ENCODE measurements at places on chromosomes 5 and 9.

DNA sequence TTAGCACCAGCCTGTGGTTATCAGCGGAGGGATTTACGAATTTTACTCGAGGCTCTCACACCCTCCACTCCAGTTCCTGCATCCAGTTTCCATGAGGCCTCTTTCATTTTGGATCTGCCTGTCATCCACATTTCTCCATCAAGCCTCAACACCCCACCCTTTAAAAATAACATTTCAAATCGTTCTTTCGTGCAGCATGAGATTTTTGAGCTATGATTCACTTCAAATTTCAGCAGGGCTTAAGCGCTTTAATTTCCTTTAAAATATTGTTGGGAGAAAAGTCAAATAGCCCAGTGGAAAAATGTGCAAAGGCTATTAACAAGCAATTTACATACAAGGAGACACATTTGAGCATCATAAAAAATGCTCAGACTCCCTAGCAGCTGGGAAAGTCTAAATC, 103.2 kb downstream of the MSX2 start:
- no peak for DNase-seq

DNA sequence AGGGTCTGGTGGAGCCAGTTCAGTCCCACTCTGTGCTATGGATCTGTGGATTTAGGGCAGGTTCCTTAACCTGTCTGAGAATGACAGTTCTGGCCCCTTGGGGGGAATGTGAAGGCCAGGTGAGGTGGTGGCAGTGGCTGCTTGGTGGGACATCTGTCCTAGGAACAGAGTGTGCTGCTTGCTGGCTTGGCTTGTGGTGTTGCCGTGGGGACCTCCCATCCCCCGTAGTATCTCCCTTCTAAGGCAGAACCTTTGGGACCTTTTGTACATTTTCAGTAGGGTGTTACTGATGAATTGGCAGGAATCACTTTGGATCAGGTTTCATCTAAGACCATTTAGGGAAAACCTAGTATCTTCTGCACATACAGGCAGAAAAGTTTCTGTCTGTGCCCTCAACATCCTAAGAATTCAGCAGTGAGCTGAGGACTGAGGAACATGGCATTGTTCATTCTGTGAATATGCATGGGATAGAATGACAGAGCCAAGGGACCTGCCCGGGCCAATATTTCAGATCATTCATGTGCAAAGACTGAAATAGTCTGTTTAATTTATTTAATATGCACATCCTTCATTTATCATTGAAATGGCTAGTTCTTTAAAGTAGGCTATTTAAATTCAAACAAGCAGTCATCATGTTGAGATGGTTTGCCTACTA, 64.6 kb downstream of the WNK2 start:
- DNase-seq = no peak

DNA sequence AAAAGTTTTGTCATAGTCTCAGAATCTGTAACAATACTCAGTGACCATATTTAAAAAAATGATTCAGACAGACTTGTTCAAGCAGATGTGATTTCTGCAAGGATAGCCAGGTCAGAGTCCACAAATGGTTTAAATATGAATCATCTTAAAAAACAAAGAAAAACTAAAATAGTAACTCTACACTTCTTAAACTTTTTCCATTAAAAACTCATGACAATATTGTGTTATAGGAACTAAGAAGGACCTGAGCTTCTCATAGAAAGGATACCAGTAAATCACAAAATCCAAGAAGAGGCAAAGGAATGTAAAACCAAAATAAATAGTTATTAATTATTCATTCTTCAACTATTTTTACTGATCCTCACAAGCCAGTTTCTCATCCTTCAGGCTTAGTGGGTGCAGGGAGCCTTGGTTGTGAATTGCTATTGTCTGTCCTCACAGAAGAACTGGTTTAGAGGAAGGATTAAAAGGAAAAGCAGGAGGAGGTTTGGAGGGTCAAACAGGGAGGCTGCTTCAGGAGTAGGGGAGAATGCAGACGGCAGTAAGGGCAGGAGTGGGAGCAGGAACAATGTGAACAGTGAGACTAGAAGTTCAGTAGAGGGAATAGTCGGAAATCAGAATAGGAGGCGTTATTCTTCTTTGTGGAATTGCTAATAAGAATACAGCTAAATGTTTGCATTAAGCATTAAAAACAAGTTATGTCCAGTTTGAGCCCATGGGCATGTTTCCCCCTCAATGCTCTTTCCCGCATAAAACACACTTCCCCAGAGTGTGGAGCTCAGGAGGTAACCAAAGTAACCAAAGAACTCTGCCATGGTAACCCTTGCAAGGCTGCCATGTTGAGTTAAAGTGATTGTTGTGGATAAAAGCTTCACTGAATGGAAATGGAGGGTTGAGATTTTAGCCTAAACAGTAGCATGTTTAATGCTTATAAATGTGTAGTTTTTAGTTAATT, 110.7 kb downstream of the CCDC192 start:
- peak; percentile 83 for DNase-seq

DNA sequence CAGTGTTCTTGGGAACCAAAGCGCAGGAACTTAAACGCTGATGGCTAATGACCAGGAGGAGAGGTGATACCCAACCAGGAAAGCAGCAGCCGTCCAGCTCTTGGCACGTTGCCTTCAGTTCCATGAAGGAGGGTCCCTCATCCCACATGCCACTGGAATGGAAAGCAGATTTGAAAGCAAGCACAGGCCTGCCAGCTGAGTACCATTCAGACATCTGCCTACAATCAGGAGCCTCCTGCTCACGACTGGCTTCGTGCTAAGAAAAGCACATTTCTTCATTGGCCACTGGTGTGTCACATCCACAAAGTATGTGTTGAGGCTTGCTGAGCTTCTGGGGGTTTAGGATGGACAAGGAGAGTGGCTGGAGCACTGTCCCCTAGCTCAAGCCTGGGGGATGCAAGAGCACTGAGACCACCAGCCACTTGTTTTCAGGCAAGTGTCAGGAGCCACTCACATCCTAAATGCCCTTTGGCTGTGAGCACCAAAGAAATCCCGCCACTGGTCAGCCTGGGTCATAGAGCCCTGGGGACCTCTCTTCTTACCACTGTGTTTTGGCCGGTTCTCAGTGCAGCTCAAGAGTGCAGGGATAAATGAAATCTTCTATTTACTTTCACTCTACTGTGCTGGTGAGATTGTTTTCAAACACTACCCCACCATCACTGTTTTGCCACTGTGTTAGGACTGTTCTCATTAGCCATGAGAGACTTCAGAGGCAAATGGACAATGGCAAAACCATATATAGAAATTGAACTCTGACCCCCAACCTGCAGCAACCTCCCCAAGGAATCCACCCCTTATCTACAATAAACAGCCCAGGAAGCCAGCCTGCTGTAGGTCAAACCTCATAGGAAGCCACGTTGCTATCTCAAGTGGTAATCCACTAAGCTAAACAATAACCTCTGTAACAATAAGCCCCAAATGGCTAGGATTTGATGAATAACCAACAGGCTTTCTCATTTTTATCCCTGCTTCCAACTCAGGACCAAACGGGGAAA, 58.3 kb downstream of the MTX3 start:
- no peak for DNase-seq

DNA sequence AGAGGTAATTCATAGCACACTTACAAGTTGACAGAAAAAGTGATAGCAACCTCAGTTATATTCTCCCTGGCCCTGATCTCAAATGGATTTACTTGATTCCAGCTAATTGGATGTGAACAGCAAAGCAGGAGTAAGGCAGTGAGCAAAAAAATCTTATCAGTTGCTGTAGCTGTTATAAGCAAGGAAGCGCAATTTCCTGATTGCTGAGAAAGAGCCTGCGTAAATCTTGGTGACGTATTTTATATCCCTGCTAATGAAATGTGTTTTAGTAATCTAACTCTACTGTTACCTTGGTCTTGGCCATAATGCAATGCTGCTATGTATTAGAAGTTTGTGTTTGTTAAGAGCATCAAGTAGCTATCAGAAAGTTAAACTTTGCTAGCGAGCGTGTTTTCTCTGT, 661.2 kb upstream of the SEMA6A start:
- DNase-seq = no peak
